ENCODE measurements at places on chromosomes 3 and 15.

GRCh38 chr3:109117939-109118338, at the start of gene MORC1:
MORC1 (minus strand) TSS chr3:109118134; CDS start chr3:109118059, 75 bp downstream.
- no peak for DNase-seq

DNA sequence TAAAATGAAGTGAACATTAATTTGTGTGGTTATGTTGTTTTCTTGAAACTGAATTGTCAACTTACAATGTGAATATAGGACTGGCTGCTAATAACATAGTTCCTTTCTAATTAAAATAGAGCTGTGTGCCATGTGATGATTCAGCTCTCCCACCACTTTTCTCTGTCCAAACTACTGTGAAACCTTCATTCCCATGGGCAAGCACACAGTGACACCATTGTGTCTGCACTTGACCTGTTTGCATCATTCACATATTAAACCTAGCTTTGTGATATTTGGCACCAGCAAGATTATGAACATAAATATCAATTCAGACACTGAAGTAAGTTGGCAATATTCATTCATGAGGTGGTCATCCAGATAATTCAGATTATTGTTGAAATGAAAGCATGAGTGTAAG, 78.8 kb upstream of the TCF12 start:
- DNase-seq: no peak

GRCh38 chr3:31219131-31219843, 313.4 kb upstream of the STT3B start:
- DNase-seq: no peak

GRCh38 chr3:187737006-187737367, 8.3 kb downstream of the BCL6 start:
- no peak for DNase-seq

GRCh38 chr3:118884748-118885206, 149.9 kb downstream of the IGSF11 start:
- DNase-seq: peak; percentile 29

GRCh38 chr15:87322870-87323269, 933.7 kb downstream of the NTRK3 start:
- DNase-seq: no peak

- DNase-seq: no peak
These were observed 3.5 kb downstream of the B3GALNT1 start for GRCh38 chr3:161101609-161102008.

DNA sequence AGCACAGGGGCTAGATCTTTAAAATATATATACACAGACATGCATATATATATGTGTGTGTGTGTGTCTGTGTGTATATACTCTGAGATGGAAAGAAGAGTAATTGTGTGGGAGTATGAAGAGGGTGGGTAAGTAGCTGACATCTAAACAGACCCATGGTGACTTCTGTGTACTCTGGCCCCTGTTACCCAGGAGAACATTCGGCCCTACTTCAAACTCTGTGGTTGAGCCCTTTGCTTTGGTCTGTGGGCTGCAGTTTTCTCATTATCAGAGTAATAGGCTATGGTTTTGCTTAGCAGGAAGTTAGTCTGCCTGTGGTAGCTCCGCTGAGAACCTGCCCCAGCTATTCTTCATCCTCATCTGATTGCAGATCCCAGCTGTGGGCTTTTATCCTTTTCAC, 141.4 kb downstream of the RBPMS2 start:
- DNase-seq: no peak

Data from iPS DF 6.9 (cell line).